Cerebellar nuclear complex (tissue), 1 donor: ENCODE measurements at places on chromosomes 12 and 14.

- DNase-seq = no peak
These were observed 421.7 kb downstream of the VRK1 start for GRCh38 chr14:97218691-97219430.

DNA sequence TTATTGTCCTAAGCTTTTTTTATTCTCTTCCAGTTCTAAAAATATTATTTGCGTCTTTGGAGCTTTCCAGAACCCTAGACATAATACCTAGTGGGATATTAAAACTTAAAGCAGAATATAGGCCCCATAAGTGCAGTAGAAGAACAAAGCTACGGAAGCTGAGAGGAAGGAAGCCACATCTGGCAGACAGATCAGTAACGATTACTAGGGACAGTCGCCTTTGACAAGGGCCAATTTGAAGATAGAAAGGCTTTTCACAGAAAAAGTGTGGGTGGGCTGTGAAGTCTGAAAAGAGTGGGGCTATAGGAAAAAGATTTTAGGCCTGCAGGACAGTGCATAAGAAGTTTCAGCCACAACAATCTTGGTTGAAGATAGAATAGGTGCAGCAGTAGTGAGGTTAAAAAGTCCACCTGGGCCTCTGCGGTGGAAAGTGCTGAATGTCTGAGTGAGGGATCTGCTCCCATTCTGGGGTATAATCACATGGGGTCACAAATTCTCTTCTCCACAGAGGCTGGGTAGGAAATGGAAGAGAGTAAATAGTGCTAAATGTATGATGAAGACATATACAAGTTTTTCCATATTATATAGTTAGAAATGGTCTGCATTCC lies 114.5 kb downstream of the CMAS start:
- DNase-seq = no peak

- DNase-seq = no peak
These were observed 596 bp upstream of the ZBTB39 start for GRCh38 chr12:57006809-57007475.

GRCh38 chr14:27739657-27740156 lies 1026.9 kb upstream of the FOXG1 start:
- DNase-seq = no peak

DNA sequence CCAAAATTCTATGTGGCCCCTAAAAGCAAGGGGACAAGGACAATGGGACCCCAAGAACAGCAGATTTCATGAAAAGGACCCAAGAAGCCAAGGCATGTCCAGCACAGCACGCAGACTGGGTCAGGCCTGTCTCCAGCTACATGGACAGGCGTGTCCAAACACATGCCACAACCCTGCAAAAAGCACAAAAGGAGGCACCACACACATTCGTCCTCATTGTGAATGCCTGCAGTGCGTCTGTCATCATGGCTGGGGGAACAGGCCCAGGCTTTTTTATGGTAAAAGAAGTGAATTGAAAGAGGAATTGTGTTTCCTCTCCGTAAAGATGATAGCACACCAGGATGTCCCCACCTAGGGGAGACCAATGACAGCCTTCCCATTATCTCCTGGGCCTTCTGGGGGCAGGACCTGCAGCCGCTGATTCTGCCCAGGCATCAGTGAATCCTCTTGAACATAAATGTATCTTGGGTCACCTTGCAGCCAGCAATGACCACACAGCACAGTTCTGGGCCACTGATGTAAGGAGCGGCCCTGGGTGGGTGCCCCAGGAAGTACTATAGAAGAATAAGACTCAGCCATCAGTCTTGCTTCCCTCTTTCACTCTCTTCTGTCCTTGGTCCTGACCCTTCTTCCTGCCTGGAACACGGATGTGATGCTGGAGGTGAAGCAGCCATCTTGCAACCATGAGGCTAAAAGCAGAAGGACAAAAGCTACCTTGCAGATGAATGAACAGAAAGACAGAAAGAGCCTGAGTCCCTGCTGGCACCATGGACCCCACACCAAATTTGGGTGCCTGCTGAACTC lies 29.8 kb upstream of the C14orf180 start:
- DNase-seq = no peak

- DNase-seq = no peak
These were observed 5.2 kb upstream of the VDR start for GRCh38 chr12:47909839-47910465.

DNA sequence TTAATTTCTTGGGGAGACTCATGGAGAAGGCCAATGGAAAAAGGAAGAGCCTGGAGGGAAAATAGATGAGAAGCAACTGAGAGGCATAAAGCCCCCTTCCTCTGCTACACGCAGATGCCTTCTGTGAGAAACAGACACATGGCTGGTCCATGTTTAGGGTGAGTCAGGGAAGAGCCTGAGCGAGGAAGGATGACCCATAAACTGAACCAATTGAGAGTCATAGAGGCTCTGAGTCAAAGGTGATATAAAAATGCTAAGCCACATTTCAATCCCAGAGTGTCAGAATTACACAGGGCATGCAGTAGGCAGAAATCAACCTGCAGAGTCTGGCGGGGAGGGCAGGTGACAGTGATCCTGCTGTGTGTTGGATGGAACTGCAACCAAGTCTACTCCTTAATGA lies 30.1 kb upstream of the NEDD1 start:
- DNase-seq = no peak

- no peak for DNase-seq
These were observed 6.4 kb upstream of the ALX1 start for GRCh38 chr12:85273381-85274314.

GRCh38 chr14:99671235-99672224 lies 12.6 kb upstream of the CYP46A1 start:
- DNase-seq = no peak

DNA sequence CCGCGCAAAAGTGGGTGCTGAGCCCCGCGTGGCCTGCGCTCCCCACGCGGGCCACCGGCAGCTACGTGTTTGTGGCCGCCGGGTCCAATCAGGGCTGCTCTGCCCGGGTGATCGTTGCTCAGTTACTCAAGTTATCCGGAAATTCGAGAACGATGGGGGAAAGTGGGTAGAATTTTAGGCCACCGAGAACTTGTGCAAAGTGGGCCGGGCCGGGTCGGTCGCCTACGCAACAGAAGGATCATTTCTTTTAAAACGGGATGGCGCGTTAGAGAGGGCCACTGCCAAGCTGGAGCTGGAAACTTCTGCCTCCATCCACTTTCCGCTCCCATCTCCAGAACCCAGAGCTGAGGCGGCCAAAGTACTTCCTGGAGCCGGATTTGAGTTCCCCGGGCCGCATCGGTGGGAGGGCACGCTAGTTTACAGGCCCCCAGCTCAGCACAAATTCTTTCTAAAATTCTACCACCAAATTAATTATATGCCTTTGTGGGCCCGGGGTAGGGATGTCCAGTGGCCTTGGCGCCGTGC lies 3.5 kb downstream of the RFX4 start:
- no peak for DNase-seq

DNA sequence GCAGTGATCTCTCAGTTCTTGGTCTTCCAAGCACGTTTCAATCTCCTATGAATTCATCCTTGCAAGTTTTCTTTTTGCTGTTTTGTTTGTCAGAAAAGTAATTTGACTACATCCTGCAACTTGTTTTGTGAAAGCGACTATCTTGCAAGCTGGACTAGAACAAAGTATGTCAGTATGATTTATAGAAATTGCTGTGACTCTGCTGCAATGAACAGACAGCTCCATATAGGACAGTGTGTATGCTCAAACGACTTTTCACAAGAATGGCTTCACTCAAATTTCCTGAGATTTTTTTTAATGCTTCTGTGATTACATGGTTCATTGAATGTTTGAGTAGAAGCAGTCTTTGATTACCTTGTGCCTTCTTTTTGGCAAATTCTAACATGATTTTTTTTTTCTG lies 123.5 kb upstream of the TRHDE start:
- no peak for DNase-seq

DNA sequence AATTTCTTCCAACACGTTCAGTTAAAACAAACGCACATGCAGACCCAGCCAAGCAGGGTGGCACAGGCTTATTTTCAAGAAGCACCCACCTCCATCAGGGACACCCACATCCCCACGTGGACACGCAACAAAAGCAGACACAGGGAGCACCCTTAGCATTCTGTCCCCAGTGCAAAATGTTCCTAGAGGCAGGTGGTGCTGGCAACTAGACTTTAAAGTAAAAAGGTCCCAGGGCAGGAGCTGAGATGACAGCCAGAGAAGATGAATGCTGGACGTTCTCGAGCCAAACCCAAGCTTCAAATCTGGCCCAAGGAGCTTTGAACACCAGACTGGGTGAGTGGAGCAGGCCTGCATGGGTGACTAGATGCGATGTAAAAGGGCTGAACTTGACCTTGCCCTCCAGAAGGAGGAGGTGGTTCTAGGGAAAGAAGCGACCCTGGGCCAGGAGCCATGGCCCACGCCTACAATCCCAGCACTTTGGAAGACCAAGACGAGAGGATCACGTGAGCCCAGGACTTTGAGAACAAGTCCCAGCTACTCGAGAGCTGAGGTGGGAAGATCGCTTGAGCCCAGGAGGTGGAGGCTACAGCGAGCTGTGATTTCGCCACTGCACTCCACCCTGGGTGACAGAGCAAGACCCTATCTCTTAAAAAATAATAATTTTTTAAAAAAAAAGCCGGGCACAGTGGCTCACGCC lies 47.3 kb downstream of the KDM2B start:
- DNase-seq = no peak

DNA sequence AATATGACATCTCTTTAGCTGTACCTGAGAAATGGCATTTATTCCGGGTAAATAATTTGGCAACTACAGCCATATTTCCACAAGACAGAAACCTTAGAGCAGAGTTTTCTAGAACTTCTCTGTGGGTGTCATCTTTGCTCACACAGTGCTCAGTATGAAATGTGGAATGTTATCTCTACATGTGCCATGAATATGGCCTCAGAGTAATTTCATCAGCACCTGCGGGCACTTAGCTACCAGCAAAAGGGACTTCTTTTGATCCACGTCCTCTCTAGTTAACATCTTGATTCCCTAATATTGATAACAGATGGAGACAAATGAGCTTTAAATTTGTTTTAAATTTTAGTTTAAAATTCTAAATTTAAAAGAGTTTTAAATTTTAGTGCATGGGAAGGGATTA lies 2.9 kb upstream of the ATG14 start:
- no peak for DNase-seq

DNA sequence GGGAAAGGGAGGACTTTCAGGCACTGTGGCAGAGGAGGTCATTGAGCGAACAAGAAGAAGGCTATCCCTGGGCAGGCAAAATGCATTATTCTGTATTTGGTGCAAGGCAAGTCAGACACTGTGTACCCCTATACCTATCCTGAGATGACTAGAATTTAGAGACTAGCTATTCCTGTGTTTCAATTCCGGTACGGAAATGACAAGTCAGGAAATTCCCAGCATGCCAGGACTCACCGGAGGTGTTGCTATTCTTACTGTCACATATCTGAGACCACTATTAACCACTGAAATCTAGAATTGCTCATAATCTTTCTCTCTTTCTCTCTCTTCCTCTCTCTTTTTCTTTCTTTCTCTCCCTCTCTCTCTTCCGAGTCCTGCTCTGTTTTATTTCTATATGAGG lies 297.1 kb downstream of the PDZRN4 start:
- no peak for DNase-seq

GRCh38 chr14:96686126-96686525 lies 111.1 kb upstream of the VRK1 start:
- DNase-seq = no peak

- DNase-seq = no peak
These were observed 18.1 kb upstream of the IGF1 start for GRCh38 chr12:102498471-102498870.

DNA sequence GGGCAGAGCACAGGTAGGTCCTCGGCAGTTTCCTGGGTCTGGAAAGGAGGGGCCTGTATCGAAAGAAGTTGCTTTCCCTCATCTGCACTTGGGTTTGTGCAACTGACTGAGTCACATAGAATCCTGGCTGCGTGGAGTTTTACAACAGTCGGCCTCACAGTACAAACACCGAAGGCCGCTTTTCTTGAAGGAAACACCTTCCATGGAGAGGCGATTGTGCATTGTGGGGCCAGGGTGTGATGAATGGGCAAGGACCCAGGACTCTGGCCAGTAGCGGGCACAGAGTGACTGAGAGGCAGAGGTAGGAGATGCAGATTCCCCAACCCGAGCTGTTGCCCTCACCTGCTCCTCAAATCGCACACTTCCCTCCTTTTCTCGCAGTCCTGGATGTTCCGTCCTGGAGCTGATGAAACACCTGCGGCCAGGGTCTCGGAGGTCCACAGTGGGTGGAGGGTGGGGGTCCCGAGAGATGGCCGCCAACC lies 7.7 kb downstream of the CCND2 start:
- no peak for DNase-seq

DNA sequence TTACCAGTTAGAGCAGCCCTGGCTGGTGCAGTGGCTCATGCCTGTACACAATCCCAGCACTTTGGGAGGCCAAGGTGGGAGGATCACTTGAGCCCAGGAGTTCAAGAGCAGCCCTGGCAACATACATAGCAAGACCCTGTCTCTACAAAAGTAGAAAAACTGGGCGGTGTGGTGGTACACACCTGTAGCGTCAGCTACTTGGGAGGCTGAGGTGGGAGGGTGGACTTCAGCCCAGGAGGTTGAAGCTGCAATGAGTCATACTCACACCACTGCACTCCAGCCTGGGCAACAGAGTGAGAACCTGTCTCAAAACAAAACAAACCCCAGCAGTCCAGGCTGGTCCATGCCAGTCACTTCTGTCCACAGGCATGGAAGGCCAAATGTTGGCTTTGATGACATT lies 7.4 kb downstream of the COX14 start:
- no peak for DNase-seq

DNA sequence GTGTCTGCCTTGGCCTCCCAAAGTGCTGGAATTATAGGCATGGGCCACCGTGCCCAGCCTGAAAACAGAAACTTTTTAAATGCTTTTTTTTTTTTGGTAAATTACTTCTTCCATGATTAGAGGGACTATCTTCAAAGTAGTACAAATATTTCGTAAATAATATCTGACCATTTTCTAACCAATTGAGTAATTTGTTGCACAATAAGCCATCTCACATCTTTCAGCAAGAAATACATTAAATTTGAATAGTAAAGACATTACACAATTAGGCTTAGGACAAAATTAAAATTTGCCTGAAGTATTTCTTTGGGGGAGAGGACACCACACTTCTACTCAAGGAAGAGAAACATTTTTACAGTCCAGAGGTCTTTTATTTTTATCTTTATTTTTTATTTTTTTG lies 84.7 kb upstream of the STRN3 start:
- DNase-seq = no peak

DNA sequence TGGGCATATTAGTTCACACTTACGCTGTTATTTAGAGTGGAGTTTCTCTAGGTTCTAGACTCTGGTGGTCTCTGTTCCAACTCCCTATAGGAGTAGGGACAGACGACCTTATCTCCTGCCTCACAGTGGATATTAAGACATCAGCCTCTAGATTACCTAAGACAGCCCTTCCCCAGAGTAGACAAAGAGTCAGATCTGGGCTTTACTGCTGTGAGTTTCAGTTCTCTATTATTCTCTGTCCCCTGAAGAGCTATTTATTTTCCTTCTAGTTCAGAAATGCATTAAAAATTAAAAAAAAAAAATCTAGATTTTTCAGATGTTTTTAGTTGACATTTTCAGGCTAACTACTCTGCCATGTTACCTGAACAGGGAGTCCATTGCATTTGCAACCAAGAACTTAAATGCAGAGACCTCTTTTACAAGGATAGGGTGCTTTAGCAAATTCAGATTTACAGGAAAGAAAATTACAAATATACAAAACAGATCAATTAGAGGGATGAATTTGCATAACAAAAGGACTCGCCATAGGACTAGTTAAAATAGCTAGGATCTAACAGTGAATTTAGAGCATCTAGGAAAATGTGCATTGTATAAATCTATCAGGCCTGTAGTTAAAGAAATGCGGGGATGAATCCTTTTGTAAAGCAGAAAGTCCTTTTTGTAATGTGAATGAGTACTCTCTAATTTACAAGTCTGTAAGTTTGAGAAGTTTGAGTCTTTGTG lies 381.4 kb downstream of the APAF1 start:
- DNase-seq = no peak

GRCh38 chr12:45256721-45257120 lies 40.8 kb downstream of the ANO6 start:
- DNase-seq = no peak
